ENCODE measurements at places on chromosomes 12 and 14.

DNA sequence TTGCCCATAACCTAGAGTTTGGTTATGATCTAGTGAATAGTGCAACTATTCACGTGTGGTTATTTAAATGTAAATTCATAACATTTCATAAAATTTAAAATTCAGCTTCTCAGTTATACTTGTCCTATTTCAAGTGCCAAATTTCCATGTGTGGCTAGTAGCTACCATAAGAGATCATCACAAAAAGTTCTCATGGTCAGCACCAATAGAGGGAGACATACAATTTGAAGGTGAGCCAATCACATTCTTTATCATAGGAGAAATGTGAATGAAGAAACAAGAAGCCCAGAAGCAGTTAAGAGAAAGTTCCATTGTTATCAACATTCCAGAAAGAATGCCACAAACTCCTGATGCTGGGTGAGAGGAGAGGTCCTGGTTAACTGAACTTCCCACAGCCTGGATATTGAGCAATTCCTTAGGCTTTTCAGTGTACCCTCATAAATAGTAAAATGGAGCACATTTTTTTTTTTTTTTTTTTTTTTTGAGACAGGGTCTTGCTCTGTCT, 892.9 kb upstream of the USP15 start:
- no peak for DNase-seq

- DNase-seq: no peak
Observed at GRCh38 chr12:104600790-104601739, 144.3 kb downstream of the CHST11 start.

- DNase-seq: no peak
Observed at GRCh38 chr14:37550511-37550910, 44.5 kb downstream of the FOXA1 start.

- DNase-seq: no peak
Observed at GRCh38 chr12:117671734-117672133, 297.1 kb downstream of the KSR2 start.

DNA sequence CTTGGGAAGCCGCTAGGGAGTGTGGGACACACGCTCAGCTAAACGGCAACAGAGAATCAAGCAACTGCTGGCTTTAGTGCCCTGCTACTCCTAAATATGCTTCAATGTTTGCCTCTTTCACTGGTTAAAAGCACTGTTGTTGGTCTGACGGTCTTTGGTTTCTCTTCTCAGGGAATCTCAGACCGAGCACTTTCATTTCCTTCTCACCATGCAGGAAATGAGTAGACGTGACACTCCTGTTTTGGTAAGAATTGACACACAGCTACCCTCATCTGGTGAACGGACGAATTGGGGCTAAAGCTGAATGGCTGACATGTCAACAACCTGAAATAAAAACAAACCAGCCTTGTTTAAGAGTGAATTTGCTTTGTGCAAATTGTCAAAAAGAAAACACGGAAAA, 57.5 kb upstream of the PIWIL1 start:
- no peak for DNase-seq

DNA sequence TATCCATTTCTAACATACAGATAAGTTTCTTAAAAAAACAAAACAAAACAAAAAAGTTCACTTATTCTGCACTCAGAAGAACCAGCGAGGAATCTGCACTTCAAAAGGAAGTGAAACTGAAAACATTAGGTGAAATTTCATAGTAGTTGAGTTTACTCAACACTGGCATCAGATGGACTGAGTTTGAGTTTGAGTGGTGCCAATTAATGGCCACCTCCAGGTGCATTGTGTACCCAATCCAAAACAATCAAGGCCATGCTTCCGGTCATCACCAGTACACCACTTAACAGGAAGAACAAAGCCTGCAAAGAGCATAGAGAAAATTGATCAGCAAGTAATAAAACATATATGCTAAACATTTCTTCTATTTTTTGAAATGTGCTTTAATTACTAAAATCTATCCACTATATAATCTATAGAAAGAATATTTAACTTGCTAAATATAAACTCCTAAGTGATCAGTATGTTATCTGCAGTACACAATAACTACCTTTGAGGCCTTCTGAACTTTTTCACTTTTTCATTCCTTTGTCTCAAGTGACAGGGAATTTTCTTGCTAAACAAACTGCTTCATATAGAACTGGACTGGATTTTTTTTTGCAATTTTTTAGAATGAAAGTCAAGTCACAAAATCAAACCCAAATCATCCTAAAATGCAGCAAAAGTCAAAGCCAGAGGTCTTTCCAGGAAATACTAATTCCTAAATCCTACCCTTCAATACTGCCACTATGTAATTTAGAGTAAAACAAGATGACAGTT, 11.5 kb downstream of the SLC38A2 start:
- no peak for DNase-seq

DNA sequence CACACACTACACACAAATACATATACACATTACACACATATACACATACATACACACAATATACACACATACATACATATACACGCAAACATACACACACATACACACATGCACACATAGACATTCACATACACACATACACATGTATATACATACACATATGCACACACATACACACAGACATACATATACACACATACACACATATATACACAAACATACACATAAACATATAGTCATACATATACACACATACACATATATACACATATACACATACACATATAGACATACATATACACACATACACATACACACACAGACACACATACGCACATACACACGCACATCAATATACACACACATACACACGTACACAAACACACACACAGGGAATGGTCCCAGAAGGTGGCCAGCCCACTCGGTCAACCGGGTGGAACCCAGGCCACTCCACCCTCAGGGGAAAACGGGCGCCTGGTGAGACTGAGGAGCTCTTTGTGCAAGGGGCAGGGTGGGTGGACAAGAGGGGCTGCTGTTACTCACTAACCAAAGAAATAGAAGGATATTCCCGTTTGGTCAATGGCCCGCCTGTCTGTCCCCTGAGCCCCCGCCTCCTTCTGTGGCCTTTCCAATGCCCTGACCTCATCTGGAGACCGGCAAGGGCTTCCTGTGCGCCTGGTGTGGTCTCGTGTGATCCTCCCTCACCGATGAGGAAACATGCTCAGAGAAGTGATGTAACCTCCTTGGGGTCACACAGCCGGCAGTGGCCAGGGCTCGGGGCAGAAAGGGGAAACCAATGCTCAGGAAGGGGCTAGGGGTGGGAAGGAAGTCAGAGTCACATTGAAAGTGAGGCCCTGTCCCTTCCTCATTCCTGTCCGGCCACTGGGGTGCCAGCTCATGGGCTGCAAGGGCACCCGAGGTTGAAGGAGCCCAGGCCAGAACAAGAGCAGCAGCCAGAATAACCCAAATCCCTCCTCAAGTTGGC, 5.3 kb downstream of the TRPV4 start:
- no peak for DNase-seq

GRCh38 chr14:96508900-96509299, 6.7 kb downstream of the PAPOLA start:
- DNase-seq: no peak

DNA sequence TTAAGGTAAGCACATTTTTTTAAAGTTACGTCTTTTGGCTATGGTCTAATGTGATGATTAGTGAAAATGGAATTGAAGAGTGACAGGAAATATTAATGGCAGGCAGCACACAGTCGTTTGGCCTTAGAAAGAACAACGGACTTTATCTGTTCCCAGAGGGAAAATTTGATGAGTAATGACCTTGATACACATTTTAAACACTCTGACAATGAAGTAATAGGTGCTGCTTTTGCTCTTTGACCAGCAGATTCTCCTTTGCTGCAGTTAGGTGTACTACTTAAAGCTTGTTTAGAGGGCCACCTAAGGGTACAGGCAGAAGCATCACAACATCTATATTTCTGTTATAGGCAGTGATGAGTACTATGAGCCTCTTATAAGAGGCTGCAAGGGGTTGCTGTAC, 27.1 kb upstream of the RNU6-8 start:
- no peak for DNase-seq

DNA sequence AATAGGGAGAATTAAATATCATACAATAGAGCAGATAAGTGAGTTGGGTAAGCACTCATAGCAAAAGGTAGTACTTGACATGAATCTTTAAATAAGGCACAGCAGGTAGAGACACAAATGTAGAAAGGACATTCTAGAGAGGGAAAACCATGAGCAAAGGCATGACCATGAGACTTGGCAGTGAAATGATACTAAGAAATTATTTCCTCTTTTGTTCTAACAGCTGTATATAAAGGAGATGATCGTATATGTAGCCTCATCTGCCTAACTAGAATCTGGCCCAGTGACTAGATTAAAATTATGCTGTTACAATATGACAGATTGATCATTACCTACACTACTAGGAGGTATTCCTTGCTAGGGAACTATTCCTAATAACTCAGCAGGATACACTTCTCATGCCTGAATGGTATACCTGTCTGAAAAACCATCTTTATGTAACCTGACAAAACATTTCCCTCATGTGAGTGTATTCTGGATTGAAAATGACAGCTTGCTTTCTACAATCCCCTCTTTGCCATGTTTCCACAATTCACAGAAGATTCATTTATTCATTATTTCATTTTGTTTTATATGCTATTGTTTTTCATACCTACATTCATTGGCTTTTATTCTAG, 725.7 kb downstream of the C12orf50 start:
- DNase-seq: no peak

DNA sequence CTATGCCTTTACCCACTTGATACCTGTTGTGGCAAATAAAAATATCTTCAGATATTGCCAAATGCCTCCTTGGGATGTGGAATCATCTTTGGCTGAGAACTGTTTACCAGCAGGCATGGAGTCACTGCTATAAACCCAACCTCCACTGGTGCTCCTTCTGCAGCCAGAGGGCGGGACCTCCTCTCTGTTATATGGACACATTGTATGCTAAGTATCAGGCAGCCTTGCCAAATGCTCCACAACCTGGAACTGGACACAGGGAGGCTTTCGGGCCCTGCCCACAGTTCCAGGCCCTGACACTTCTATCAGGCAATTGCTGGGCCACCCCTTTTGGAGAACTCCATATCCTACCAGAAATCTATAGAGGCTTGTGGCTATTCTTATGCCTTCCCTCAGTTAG, 201.0 kb downstream of the TMX1 start:
- DNase-seq: no peak

GRCh38 chr14:71324767-71325272, 417.6 kb downstream of the PCNX1 start:
- no peak for DNase-seq

GRCh38 chr12:91213-91612, 24.6 kb downstream of the IQSEC3 start:
- no peak for DNase-seq

DNA sequence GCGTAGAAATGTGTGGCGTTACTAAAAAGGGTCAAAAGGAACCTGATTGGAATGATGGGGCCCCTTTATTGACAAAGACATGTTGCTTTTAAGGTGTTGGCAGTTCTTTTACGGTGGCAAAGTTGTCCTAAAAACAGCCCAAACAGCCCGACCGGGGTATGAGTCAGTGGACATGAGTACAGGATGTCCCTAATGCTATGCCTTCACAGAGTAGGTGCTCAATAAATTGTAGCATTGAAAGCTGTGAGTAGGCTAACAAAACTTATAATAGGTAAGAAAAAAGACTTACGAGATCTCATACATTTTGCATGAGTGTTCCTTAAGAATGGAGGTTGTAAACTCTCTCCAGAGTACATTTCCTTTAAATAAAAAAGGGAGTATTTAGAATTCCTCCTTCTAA, 2.6 kb downstream of the ELK3 start:
- DNase-seq: no peak

DNA sequence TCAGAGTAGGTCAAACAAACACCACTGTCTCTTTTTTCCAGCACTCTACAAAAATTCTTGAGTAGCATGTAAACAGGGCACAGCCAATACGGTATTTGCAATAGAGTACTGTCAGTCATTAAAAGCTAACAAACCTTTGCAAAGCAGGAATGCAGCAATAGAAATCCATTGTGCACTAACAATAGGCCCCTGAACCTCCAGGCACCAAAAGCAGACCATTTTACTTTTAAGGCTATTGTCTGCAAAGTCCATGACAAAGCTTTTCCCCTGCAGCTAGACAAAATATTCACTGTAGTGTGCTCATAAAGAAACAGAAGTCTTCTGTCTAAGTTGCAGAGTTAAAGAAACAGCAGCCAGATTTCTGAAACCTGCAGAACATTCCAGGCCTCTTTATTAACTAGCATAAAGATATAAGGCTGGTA, 191.9 kb downstream of the SOX5 start:
- no peak for DNase-seq

DNA sequence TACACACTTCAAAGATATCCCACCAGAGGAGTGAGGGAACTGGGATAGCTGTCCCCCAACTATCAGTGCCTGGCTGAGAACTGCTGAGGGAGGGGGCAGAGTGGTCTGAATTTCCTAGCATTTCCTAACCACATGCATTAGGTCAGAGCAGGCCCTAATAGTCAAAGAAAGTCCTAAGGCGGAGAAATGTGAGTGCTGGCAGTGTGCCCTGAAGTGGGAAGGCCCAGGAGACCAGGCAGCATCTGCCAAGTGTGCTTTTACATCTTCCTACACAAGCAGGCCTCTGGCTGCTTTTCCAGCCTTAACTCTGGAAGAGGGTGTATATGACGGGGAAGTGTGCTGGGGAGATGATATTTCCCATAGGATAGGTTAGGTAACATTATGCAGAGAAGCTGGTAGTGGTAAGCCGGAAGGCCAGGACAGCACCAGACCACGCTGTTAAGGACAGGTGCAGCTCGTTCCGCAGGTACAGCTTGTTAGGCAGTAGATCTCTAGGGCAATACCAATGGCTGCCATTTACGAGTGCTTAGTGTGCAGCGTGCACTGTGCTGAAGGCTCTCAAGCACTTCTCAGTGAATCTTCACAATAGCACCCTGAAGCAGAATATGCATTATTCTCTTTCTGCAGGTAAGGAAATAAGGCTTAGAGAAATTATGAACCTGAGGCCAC, 9.1 kb upstream of the CCDC198 start:
- DNase-seq: peak; percentile 46

DNA sequence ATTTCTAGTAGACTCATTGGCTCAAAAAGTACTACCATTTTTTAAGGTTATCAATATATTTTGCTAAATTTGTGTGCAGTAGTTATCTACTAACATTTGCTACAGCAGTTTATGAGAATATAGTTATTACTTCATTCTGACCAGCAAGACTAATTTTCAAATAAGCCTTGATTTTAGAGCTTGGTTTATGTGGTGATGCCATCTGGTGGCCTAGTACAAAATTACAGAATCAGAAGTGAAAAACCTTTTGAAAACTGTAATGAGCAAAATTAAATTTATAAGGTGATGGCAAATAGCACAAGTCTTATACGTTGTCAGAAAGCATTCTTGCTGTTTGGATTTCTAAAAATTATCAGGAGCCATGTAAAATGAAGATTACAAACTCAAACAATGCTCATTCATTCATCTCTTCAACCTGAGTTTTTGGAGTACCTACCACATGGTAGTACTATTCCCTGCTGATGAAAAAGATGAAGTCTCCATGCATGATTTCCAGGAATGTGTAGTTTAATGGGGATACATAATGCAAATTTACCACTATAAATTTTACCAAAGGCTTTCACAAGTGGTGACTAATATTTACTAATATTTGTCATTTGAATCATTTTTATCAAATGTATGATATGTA, 51.0 kb downstream of the MAGOHB start:
- no peak for DNase-seq

GRCh38 chr14:90647473-90648005, 168.7 kb downstream of the TTC7B start:
- no peak for DNase-seq

- DNase-seq: no peak
Observed at GRCh38 chr14:99668307-99669295, 15.5 kb upstream of the CYP46A1 start.

- DNase-seq: no peak
Observed at GRCh38 chr14:104794631-104794992, 936 bp downstream of the AKT1 start.

GRCh38 chr12:114952573-114953271, 268.7 kb upstream of the TBX3 start:
- DNase-seq: peak; percentile 76

GRCh38 chr12:112116232-112117060, 7.9 kb upstream of the NAA25 start:
- peak; percentile 44 for DNase-seq

Measured in mesothelial cell of epicardium (in vitro differentiated cells).